ENCODE measurements at places on chromosomes 2 and 18.

GRCh38 chr2:37672870-37673184, 1.4 kb upstream of the CDC42EP3 start:
- no peak for DNase-seq

- no peak for DNase-seq
These were observed 221.5 kb downstream of the RIT2 start for GRCh38 chr18:42893977-42894376.

DNA sequence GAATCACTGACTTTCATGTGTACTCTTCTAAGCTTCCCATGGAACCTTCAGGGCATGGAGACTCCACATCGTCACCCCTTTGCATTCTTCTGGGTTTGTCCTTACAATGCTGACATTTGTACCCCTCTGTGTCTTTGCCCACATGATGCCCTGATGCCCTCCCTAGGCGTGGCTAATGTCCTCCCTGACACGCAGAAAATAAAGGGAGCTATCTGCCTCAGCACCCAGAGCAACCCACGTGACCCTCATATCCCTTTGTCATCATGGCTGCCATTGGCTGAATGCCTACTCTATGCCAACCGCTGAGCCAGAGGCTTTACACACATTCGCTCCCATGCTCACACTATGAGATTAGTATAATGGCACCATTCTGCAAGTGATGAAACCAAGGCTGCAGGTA, 86.4 kb upstream of the KLHL29 start:
- no peak for DNase-seq

GRCh38 chr2:181944164-181944913, 41.3 kb upstream of the PPP1R1C start:
- no peak for DNase-seq

GRCh38 chr18:57969824-57970223, 74.2 kb upstream of the NEDD4L start:
- no peak for DNase-seq

- DNase-seq, result no peak
These were observed 107.1 kb downstream of the LYPD6B start for GRCh38 chr2:149145314-149146295.

DNA sequence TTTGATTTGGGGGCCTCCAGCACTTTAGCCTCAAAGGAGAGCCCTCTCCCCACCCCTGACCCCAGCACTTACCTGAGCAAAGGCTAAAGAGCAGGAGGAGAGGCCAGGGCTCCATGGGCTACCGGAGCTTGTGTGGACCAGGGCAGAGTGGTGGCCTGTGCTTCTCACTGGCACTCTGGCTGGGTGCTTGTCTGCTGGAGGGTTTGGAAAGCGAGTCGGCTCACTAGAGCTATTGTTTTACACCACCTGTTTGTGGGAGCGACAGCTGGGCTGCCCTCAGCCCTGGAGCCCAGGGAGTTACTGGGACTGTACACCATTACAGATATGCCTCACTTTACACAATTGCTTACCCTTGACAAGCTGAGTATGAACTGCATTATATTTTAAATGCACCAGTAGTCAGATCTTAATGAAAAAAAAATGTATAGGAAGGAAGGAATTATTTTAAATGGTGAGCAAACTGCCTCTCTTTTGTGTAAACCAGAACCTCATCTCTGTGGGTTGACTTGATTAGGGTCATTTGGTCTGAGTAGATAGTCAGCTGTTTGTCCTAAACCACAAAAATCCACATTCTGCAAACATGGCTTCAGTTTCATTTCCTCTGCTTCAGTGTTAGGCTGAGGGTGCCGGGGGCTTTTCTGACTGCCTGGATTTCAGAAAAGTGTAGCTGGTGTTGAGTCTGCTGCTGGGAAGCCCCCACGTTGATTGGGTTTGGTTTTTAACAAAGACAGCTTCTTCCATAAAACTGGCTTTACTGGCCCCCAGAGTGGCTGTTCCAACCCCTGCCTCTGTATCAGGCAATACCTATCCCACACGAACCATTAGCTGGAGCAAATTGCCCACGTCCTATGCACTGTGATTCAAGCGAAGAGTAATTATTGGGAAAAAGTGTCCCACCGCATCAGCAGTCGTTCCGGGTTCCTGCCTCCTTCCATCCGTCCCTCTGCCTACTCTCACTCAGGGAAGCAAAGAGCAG, at the start of gene CHRNA1:
TSS of gene CHRNA1 (minus strand) at position 193 of the 976 bp plus-strand sequence. CDS start at position 115, 78 bp downstream.
- DNase-seq, result no peak

GRCh38 chr18:23365602-23366001, 87.5 kb upstream of the RIOK3 start:
- DNase-seq, result no peak

GRCh38 chr2:104286841-104287240, 567.1 kb upstream of the POU3F3 start:
- no peak for DNase-seq

DNA sequence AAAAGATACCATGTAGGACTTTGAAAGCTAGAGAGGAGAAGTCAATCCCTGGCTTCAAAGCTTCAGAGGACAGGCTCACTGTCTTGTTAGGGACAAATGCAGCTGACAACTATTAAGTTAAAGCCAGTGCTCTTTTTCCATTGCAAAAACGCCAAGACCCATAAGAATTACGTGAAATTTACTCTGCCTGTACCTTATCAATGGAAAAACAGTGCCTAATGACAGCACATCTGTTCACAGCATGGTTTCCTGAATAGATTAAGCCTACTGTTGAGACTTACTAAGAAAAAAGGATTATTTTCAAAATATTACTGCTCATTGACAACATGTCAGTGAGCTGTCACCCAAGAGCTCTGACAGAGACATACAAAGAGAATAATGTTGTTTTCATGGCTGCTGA, 52.9 kb downstream of the ANKRD12 start:
- no peak for DNase-seq

DNA sequence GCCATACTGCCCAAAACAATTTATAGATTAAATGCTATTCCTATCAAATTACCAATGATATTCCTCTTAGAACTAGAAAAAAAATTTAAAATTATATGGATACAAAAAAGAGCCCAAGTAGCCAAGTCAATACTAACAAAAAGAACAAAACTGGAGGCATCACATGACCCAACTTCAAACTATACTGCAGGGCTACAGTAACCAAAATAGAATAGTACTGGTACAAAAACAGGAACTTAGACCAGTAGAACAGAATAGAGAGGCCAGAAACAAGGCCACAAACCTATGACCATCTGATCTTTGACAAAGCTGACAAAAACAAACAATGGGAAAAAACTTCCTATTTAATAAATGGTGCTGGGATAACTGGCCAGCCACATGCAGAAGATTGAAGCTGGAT, 86.1 kb upstream of the KYNU start:
- DNase-seq, result no peak

- DNase-seq, result no peak
These were observed 970 bp upstream of the ADCYAP1 start for GRCh38 chr18:903701-904100.

DNA sequence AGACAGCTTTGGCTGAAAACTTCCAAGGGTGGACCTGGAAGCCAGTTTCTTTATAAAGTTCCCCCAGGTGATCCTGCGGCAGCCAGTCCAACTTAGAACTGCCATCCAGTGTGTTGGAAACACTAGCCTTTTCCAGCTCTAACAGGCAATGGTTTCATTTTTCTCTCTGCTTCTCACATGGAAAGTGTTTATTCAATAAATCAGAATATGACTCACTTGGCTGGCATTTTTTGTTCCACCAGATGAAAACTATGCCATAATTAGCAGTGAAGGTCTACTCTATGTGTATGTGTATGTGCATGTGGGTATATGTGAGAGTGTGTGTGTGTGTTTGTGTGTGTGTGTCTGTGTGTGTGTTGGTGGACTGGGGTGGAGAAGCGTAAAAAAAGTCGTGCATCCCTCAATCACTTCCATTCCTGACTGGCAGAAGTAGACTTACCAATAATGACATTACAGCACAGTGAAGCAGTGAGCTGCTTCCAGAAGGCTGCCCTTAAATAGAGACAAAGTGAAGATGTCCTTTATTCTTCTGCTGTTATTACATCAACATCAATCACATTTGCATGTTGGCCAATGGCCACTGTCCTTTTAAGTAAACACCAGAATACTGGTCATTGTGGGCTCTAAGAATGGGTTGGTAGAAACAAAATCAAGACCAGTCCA, 90.9 kb upstream of the SETBP1 start:
- DNase-seq, result no peak

GRCh38 chr2:220660277-220661145, 911.6 kb downstream of the EPHA4 start:
- no peak for DNase-seq

DNA sequence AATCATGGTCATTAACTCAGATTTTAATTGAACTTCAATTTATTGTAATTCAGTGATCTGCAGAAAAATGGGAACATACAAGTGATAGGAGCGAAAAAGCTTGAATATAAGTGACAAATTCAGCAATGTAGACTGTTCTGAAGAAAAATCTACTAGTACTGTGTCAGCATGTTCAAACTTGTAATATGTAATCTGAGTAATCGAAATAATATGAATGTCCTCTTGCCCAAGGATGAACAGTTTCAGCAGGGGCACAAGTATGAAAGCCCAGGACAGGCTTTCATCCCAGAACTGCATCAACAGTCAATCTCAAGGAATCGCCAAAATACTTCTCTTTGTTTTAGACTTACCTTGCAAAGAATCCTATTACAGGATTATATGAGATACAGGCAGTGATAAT, 1110.5 kb downstream of the LRP1B start:
- DNase-seq, result no peak

DNA sequence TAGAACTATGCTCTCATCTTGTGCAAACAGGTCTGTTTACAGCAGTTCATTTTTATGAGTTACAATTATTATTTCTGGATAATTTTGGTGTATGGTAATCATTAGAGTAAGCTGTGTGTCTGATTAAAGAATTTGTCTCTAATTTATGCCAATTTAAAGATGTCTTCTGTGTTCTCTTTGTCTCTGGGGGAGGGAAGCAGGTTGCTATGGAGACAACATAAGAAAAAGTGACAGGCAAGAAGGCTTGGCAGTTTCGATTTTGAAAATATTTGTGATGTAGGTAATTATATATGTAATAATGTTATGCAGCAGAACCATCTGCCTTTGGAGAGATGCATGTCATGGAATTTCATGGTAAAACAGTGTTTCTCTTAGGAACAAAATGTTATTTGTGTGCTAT, 78.2 kb downstream of the SH3RF3 start:
- no peak for DNase-seq

GRCh38 chr2:232781765-232782164, 5.4 kb upstream of the KCNJ13 start:
- no peak for DNase-seq

- no peak for DNase-seq
These were observed 49.5 kb downstream of the INHBB start for GRCh38 chr2:120395221-120396012.

DNA sequence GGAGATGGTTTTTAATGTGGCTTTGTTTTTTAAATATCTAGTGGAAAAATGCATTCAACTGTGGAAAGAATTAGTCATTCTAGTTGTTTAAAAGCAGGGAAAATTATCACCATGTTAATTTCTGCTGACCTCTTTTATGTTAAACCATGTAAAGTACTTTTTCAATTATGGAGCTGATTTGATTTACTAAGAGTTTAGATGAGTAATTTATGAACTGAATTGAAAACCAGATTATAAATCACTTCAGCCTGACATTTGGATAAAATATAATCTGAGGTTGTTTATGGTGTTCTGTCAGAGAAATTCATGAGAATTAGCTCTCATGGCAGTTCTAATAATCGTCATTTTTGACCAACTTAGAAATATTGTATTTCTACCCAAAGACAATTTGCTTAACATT, 11.6 kb downstream of the ITGA4 start:
- DNase-seq, result no peak

GRCh38 chr2:12032398-12032797, 286.0 kb downstream of the LPIN1 start:
- DNase-seq, result no peak

GRCh38 chr18:48949050-48949605, 1.6 kb downstream of the SMAD7 start:
- DNase-seq, result no peak

DNA sequence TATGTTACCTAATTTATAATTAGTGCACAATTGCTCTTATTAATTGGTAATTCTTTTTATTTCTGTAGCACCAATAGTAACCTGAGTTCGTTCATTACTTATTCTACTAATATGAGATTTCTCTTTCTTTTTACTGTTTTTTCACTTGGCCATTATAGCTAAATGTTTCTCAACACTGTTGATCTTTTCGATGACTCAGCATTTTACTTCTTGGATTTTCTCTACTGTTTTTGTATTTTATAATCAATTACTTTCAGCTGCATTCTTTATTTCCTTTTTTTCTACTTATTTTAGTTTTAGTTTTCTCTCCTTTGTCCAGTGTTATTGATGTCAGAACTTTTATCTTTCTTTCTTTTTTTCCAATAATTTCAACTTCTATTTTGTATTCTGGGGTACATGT, 589.4 kb upstream of the SOX11 start:
- no peak for DNase-seq

DNA sequence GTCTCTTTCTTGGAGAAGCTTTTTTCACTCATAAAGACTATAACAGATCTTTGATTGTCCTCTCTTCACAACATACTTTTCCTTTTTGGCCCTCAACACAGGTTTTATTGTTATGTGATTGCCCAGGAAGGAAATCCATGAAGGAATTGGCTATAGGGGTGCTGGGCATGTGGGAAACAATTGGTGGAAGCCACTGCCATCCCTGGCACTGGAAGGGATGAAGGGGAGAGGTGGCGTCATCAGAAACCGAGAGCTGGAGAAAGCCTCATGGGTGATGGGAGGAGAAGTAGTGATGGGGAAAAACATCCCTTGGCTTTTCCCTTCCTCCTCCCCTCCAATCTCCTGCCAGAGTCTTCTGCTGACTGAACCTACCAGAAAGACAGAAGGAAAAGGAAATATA, 106.2 kb downstream of the SPOPL start:
- no peak for DNase-seq

GRCh38 chr2:26507088-26507487, 29.2 kb upstream of the OTOF start:
- no peak for DNase-seq

GRCh38 chr2:237720957-237721356, 77.6 kb upstream of the RBM44 start:
- DNase-seq, result no peak

DNA sequence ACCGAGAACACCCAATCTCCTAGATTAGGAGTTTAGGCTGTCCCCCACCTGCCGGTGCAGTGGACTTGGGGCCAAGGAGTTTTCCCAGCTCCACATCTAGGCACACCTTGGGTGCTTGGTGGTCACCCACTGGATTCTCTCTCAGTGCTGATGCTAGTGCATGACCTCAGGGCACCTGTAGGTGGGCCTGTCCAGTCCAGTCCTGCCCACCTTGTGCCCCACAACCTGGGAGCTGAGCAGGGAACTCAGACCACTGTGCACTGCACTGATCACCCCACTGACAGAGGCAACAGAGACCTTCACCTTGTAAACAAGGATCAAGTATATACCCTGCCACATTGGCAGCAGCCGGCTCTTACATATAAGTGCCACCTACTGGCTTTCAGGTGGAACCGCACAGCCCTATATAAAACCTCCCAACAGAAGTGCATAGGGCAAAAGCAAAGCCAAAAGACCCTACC, 12.7 kb upstream of the CDH19 start:
- DNase-seq, result no peak

GRCh38 chr2:184363213-184363612, 235.1 kb upstream of the ZNF804A start:
- DNase-seq, result no peak

GRCh38 chr2:16223841-16224177, 283.5 kb downstream of the MYCN start:
- no peak for DNase-seq

All from stimulated activated CD4-positive, alpha-beta T cell treated with anti-CD3 and anti-CD28 coated beads, Interleukin-1b, Interleukin-23, amount 100 ng/mL, for 1 hour (primary cell).